Stimulated activated CD4-positive, alpha-beta T cell treated with anti-CD3 and anti-CD28 coated beads, Interleukin-15, amount 100 ng/mL, for 1 hour (primary cell): ENCODE measurements at places on chromosomes 11 and 22.

GRCh38 chr22:23818541-23818940, 20.3 kb downstream of the DERL3 start:
- no peak for DNase-seq

- no peak for DNase-seq
These were observed 20.3 kb downstream of the PARVG start for GRCh38 chr22:44200855-44201550.

GRCh38 chr11:93729129-93729616, 12.1 kb downstream of the TAF1D start:
- DNase-seq = no peak

GRCh38 chr11:125679837-125680236, 810 bp downstream of the ACRV1 start:
- DNase-seq = no peak

GRCh38 chr11:76772100-76772782, 10.9 kb upstream of the TSKU start:
- no peak for DNase-seq

GRCh38 chr22:22430111-22430820, 78.3 kb downstream of the ZNF280B start:
- no peak for DNase-seq

- no peak for DNase-seq
These were observed 412.7 kb downstream of the ETS1 start for GRCh38 chr11:128174465-128175291.

GRCh38 chr11:134476435-134477021, 64.5 kb upstream of the B3GAT1 start:
- DNase-seq = no peak

DNA sequence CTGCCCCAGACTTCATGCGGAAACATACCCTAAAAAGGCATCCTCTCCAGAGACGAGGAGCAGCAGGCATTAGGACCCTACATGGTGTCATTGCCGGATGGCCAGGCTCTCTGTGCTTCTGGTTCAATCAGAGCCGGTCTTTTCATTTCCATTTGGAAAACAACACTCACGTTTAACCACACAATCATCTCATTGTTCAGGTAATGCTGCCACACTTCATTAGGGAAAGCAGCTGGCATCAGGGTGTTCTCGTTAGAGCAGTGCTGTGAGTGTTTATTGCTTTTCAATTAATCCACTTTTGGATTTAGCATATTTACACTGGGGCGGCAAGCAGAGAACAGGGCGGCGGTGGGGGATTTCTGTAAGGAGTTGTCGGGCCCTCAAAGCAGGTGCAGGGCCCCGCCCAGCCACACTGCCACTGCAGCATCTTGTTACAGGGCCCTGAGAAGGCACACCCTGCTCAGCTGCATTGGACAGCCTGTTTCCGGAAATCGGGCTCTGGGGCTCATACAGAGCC, 338.6 kb downstream of the SHANK2 start:
- no peak for DNase-seq

DNA sequence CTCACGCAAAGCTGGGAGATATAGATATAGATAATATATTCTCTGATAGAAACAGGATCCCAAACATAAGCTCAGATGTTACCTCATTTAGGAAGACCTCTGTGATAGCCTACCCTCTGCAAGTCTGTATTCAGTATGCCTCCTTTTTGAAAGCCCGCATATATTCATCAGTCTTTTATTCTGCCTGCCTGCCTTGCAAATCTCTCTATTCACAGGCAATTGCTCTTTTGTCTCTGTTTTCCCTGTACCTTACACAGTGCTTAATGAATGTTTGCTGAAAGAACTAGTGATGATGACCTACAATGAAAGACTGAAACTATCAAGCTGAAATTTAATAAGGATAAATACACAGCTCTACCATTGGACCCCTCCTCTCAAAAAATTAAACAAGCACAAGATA, 18.4 kb downstream of the DEUP1 start:
- DNase-seq = no peak

- DNase-seq = no peak
These were observed 61.9 kb downstream of the SMCO4 start for GRCh38 chr11:93481279-93481678.

- no peak for DNase-seq
These were observed 448.0 kb downstream of the MIAT start for GRCh38 chr22:27105142-27106025.

DNA sequence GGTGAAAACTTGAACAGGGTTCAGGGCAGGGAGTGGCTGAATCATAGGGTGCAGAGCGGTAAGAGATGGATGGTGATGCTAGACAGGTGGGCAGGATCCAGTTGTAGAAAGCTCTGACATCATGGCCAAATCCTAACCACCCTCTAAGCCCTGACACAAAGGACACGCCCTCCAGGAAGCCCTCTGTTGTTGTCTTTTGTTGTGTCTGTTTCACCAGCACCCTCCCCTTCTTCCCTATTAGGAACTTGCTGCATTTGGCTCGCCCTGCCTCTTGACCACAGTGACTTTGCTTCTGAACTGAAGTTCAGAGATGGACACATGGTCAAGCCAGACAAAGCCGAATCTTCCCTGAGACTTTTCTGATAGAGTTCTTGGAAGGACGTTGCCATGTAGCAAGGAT, 14.2 kb upstream of the APOL6 start:
- DNase-seq = no peak

DNA sequence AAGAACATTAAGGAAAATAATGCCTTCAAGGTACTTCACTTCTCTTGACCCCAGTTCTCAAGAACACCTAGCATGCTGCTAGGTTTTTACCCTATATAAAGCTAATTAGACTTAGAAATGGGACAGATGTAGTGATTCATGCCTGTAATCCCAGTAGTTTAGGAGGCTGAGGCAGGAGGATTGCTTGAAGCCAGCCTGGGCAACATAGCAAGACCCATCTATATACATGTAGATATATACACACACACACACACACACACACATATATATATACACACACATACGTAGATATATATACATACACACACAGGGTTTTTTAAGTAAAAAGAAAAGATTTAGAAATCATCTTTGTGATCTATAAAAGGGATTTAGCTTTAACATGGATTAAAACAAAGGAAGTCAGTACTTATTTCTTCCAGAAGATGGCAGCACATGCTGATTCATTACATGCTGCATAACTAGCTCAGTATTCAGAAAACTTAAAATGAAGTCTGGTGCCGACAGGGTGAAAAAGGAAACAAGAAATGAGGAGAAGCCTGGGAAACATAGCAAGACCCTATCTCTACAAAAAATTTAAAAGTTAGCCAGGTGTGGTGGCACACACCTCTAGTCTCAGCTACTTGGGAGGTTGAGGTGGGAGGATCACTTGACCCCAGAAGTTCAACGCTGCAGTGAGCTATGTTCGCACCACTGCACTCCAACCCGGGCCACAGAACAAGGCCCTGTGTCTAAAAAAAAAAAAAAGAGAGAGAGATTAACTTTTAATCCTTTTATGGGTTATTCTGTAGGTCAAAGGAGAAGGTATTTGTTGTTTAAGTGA, 28.5 kb upstream of the RBX1 start:
- no peak for DNase-seq

- DNase-seq = no peak
These were observed 19.8 kb downstream of the TTC12 start for GRCh38 chr11:113334183-113334582.

GRCh38 chr11:45278714-45279113, 7.4 kb downstream of the SYT13 start:
- DNase-seq = no peak

DNA sequence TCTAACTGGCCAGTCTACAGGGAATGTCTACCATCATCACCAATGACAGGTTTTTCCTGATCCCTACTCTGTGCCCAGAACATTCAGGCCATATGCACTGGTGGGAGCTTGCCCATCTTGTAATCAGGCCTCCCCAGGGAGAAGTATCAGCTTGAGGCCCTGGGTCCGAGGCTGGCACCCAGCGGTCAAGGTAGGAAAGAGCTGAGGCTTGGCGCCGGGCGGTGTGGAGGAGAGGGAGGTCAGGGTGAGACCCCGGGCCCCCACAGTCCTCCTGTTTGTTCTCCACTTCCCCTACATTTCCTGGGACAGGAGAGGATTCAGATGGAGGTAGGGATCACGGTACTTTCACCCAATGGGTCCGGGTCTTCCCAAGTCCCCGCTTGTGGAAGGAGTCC, 15.5 kb downstream of the TSKU start:
- no peak for DNase-seq

- DNase-seq = no peak
These were observed 72.9 kb downstream of the DKK3 start for GRCh38 chr11:11935536-11935935.

DNA sequence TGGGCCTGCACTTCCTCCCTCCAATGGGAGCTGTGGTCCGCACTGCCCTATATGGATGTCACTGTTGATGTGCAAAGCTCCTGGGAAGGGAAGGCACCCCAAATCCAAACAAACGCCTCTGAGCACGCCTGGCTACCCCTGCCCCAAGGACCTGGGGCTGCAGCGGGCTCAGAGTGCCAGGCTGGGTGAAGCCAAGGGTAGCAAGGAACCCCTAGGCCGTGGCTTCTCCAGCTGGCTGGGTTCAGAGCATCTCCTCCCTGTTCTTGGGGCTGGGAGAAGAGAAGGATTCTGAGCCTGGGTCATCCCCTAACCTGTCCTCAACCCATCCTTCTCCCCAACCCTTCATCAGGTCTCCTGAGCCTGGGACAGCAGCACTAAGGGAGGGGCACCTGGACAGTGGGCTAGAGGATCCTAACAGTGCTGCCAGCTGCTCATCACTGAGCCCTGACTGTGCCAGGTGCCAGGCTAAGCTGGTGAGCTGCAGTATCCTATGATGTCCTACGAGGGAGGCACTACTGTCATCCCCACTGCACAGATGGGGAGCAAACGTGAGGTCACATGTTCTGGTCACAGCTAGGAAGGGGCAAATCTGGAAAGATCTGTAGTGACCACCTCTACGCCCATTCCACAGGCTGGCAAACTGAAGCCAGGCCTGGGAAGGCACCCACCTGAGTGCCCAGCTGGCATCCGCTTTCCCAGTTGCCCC, 3.0 kb downstream of the SSTR3 start:
- DNase-seq = no peak
